ENCODE measurements at places on chromosomes 12 and 14.

DNA sequence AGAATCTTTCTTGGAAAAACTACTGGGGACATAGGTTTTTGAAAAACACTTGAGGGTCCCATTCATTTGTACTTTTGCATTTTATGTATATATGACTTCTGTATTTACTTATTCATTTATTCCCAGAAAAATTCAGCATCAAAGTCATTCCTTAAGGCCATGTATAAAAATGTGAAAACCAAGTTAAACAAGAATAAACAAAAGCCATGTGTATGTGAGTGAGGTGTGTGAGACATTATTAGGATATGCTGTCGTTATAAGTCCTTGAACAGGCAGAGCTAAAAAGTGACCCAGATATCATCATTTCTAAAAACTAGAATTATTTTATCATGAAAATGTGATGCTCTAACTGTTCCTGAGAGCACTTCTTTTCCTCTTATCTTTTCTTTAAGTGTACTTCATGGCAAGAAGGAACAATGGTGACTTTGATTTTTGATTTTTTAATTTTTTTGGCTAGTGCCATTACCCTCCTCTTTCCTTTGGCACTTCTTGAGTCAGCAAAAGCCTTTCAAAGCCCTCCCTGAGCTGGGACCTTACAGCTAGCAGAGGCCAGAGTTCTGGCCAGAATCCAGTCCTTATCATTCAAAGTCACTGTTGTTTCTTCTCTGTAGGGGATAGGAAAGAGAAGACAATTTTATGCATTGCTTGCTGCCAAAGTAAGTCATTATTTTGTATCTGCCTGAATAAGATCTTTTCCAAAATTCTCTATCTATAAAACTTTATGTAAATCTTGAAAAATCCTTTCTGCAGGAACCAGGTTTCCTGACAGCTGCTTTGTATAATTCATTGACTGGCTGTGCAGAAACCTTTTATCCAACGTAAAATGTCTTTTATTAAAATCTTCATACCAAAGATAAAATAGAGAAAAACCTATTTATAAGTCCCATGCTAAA lies 419.7 kb upstream of the PRICKLE1 start:
- DNase-seq, result no peak

DNA sequence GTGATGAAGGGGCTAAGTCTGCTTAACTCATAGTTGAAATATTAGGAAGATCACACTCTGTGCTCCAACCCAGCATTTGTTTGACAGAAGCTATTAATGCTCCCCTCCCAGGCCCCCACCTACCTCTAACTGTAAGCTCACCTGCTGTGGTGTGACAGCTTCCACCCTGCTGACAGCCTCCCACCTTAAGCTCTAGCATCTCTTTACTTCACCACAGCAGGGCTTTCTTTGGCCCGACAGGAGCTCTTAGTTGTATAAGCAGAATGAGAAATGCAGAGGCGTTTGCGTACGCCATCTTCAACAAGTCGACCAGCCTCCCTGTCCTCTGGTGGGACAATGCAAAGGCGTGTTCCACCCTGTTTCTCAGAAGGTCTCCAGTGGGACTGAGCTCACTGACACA lies 80.1 kb upstream of the OSBPL8 start:
- DNase-seq, result no peak

DNA sequence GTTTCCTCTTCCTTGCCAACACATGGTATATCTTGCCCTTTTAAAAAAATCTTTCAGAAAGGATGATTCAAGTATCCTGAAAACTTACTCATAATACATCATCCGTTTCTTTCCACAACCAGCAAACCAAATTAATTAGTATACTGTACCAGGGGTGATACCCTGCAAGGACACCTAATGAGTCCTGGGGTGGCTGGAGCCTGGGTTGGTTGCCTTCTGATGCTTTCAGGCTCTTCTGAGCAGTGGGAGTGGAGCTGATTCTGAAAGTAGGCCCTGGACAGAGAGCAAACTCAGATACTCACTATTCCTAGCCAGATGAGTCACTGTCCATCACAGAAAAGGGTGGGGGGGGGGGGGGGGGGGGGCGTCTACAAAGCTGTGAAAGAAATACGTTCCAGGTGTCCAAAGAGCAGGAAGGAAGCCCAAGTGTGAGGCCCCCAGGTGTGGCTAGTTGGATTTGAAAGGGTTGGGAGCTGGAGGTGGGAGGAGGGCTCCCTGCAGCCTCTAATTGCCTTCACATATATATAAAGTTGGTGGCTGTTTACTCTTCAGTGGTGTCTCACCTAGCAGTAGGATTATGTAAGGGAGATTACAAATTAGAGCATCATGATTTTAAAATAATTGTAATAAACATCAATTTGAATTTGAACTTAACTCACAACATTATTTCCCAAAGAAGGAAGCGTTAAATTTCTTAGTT lies 36.5 kb downstream of the FBXO33 start:
- no peak for DNase-seq

DNA sequence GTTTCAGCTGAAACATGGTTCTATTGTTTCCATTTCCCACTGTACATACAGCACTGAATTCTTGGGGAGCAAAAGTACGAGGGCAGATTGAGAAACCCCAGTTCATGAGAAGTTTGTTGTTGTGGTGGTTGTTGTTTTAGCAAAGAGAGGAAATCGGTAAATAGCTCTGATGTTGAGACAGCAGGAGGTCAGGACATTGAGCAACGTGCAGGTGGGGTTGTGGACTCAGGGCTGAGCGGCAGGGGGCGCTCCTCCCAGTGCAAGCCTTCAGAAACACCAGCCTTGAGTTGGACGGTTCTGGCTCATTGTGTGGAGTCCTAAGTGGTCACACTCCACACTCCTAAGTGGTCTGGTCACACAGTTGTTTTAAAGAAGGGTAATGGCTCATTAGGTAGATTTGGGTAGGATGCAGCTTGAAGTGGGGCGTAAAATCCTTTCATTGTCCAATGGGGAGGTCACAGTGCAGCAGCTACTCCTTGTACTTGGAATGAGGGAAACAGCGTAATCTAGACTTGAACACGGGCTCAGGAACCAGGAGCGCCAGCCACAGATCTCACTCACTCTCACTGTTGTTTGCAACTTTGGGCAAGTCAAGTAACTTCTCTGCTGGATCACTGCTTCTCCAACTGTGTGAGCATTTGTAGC lies 14.5 kb upstream of the PWP1 start:
- DNase-seq, result no peak

GRCh38 chr14:22980672-22981089 lies 1.7 kb downstream of the AJUBA start:
- no peak for DNase-seq

DNA sequence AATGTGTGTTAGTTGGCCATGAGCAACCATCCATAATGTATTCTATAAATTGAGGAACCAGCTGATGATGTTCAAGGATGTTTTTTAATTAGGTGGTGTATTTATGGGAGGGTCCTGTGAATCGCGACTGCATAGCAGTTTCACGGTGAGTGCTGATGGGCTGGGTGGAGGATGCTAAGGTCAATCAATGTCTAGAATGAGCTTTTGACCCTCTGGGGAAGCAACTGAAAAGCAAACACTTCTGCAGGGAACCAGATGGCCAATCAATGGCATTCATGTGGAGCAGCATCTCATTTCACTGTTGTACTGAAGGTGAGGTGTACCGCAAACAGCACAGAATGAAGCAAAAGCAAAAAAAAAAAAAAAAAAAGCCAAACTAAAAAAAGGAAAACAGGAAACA lies 676.1 kb upstream of the TMEM132C start:
- no peak for DNase-seq

- no peak for DNase-seq
These were observed 424.7 kb downstream of the TMEM117 start for GRCh38 chr12:44260581-44260980.
